PC-9 (cell line): ENCODE measurements at places on chromosomes 1 and 21. TPM values are rescaled to one million over a fixed set of nuclear protein-coding genes. Genes with fewer than 3 reads are reported as not detected.

GRCh38 chr1:223319905-223320580 lies 43.9 kb downstream of the SUSD4 start:
- no peak for DNase-seq

SPATC1L gene
- 31.8 and 32.7 TPM in 2 replicates for total RNA-seq

DNA sequence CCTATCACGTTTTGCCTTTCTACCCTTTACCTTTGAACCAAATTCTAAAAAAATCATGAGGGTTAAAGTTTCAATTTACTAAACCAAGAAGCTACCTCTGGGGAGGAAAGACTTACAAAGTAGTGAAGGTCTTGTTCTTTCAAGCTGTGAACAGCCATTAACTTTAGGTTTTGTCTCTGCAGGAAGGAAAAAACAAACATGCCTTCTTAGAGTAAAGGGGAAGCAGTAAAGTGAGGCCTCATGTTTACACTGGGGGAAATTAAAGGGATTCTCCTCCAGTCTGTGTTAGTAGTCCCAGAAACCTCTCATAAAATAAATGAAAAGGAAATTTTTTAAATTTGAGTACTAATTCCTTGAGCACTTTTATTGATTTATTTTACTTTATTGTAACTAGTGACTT lies 780.2 kb upstream of the ADGRL2 start:
- DNase-seq: no peak

- no peak for DNase-seq
These were observed 2.9 kb downstream of the SOAT1 start for GRCh38 chr1:179296356-179297104.

GRIK1 gene
- total RNA-seq: not detected in 2 replicates
